ENCODE measurements at places on chromosomes 6 and 20. TPM values are rescaled to one million over a fixed set of nuclear protein-coding genes. Genes with fewer than 3 reads are reported as not detected.

DNA sequence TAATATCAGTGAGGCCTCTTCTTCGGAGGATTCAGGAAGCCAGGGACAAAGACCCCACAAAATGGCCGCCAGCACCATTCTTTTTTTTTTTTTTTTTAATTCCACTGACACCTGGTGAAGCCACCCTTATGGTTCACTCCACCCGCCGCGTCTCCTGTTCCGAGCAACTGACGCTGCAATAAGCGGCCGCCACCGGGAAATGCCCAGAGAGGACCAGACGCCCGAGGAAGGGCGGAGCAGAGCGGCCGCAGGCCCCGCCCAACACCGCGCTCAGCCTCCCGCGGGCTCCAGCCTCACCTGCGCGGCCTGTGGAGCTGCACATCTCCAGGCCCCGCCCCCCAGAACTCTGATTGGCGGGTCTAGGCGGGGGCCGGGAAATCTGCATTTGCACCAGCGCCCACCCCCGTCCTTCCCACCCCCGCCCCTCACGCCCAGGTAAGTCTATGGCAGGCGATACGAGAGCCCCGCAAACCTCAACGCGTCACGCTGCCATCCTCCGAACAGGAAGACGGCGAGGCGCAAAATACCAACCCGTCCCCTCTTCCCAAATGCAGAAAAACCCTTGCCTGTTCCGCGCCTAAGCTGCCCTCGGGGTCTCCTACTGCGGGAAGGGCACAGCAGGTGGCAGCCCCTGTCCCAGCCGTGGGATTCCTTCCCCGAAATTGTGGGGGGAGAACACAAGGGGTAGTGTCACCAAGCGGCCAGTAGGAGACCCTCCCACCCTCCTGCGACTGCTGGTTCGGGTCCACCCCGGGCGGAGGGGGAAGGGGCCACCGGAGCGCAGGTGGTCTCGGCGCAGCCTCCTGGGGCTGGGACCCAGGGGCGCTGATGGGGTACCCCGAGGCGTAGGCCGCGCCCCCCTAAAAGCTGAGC, 960 bp downstream of the ATP9A start:
- no peak overlapping the region for H3K27ac ChIP-seq
- H3K4me1 ChIP-seq = no peaks in the 10 kb centered on the region
- no peak for DNase-seq
- peak overlapping the region; percentile 34 for H3K4me3 ChIP-seq

GRCh38 chr6:3793545-3793944, 42.0 kb upstream of the PXDC1 start:
- H3K4me1 ChIP-seq = no peaks in the 10 kb centered on the region
- no peak for DNase-seq
- no peaks in the 10 kb centered on the region for H3K27me3 ChIP-seq
- H3K4me3 ChIP-seq = no peak overlapping the region

- no peak for DNase-seq
- no peaks in the 10 kb centered on the region for H3K27me3 ChIP-seq
- H3K4me3 ChIP-seq = no peak overlapping the region
- no peaks in the 10 kb centered on the region for H3K36me3 ChIP-seq
- H3K27ac ChIP-seq = no peak overlapping the region
Measured at GRCh38 chr20:15789079-15789478, 784.2 kb downstream of the KIF16B start.

The ACTL10 gene
- total RNA-seq = 7.9 TPM

DNA sequence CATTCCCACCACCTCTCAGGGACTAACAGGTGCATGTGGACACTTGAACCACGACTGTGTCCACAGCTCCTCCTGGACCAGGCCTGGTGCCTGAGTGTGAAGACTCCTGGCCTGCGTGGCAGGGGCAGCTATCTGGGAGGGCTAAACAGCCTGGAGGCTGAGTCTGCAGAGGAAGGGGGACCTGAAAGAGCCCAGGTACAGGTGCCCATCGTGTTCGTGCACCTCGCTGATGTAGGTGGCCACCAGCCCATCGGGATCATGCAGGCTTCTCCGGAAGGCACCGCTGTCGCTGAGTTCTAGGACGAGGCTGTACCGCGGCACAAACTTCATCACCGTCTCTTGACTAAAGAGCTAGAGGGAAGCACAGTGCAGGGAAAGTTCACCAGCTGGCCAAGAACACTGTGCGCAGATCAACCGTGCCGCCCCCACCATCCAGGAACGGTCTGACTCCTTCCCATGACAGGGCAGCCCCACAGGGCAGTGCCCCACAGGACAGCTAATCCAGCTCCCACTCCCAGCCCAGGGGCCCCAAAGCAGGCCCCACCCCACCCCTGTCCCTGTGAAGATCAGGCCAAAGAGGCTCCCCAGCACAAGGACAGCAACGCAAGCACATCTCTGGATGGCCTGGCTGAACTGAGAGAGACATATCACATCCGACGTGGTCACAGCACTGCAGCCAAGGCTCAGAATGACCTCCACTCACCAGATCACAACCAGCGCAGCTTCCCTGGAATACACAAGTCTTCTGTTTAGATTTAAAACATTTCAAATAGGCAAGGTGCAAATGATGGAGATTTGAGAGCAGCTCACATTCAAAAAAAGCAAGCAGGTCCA, 14.8 kb downstream of the CST7 start:
- no peak for DNase-seq
- no peaks in the 10 kb centered on the region for H3K27me3 ChIP-seq
- H3K36me3 ChIP-seq = peaks cover 87% of the 10 kb centered on the region
- H3K4me3 ChIP-seq = no peak overlapping the region
- peak overlapping the region; percentile 98 for H3K27ac ChIP-seq

The JPH2 gene
- 0.15 TPM for total RNA-seq

- no peak overlapping the region for H3K27ac ChIP-seq
- H3K36me3 ChIP-seq = no peaks in the 10 kb centered on the region
Measured at GRCh38 chr20:25512709-25513108, 72.6 kb downstream of the NINL start.

DNA sequence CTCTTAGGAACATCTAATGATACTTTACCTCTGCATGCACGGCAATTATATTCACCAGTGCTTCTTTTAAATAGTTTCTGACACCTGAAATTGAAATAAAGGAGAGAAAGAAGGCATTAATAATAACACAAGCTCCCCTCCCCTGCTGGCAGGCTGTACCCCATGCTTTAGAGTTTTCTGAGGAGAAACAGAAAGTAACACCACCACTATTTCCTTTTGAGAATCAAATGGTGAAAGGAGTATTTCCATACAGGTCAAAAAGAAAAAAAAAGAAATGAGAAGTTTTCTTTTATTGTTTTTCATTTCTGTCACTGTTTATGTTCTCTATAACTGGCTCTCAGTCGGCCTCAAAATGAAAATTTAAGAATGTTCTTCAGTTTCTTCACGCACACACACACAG, 108.1 kb downstream of the IRF4 start:
- no peak overlapping the region for H3K4me3 ChIP-seq
- DNase-seq = no peak
- peak overlapping the region; percentile 69 for H3K27ac ChIP-seq
- H3K27me3 ChIP-seq = no peaks in the 10 kb centered on the region
- H3K36me3 ChIP-seq = peaks cover 11% of the 10 kb centered on the region

DNA sequence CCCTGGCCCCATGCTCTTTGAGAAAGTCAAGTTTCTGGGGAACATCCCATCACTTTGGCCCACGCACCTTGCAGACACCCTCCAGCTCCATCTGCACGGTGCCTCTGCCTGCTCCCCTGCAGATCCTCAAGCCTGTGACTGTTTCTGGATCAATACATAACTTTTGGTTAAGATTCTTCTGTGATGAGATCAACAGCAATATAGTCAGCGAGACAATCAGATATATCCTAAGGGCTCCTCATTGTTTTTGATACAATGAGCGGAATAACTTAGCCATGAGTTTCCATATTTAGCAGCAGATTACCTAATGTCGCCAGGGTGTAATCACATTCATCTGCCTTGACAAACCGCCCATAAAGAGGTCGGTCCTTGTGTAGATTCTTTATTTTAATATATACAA, 109.3 kb upstream of the MTHFD1L start:
- H3K4me3 ChIP-seq = no peak overlapping the region
- DNase-seq = no peak
- H3K27me3 ChIP-seq = no peaks in the 10 kb centered on the region
- no peaks in the 10 kb centered on the region for H3K36me3 ChIP-seq
- H3K27ac ChIP-seq = no peak overlapping the region

The KIAA1755 gene
- not detected for total RNA-seq

- no peak overlapping the region for H3K27ac ChIP-seq
- H3K36me3 ChIP-seq = no peaks in the 10 kb centered on the region
- no peaks in the 10 kb centered on the region for H3K4me1 ChIP-seq
- H3K4me3 ChIP-seq = no peak overlapping the region
- no peak for DNase-seq
- H3K27me3 ChIP-seq = no peaks in the 10 kb centered on the region
Measured at GRCh38 chr6:163522033-163522432, 107.5 kb downstream of the QKI start.

DNA sequence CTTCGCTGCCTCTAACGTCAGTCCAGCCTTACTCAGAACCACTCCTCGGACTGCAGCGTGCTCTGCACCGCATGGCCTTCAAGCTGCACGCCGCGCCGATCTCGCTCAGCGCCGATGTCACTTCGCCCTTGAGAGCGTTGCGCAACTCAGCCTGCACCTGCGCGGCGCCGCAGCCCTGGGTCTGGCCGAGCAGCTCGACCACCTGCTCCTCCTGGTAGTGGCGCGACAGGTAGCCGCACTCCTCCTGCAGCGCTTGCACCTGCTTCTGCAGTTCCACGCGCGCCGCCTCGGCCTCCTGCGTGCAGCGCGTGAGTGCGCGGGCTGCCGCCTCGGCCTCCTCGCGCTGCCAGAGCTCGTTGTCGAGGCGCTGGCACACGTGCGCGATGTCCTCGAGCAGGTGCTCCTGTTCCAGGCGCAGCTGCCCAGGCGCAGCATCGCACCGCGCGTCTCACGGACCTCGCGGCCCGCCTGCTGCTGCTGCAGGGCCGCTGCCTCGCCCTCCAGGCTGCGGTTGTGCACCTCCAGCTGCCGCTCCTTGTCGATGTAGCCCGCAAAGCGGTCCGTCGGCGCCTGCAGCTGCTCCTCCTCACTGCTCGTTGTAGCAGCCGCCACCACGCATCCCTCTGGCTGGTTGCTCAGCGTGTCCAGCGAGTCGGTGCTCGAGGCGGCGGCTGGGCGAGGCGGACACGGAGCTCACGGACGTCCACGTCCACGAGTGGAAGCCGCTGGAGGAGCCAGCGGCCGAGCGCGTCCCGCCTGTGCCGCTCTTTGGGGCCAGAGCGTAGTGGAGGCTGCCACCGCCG, 380.6 kb upstream of the CHD6 start:
- no peak overlapping the region for H3K27ac ChIP-seq
- H3K36me3 ChIP-seq = no peaks in the 10 kb centered on the region
- no peak overlapping the region for H3K4me3 ChIP-seq

GRCh38 chr20:50191065-50191543, 474 bp downstream of the CEBPB start:
- no peaks in the 10 kb centered on the region for H3K36me3 ChIP-seq
- H3K4me3 ChIP-seq = no peak overlapping the region
- H3K4me1 ChIP-seq = peaks cover 38% of the 10 kb centered on the region
- H3K27me3 ChIP-seq = no peaks in the 10 kb centered on the region

The APCDD1L gene
- total RNA-seq = not detected

The PDYN gene
- not detected for total RNA-seq

- H3K27ac ChIP-seq = no peak overlapping the region
- no peak overlapping the region for H3K4me3 ChIP-seq
- no peak for DNase-seq
- H3K4me1 ChIP-seq = no peaks in the 10 kb centered on the region
- H3K36me3 ChIP-seq = no peaks in the 10 kb centered on the region
Measured at GRCh38 chr20:22531056-22531615, 53.2 kb downstream of the FOXA2 start.

DNA sequence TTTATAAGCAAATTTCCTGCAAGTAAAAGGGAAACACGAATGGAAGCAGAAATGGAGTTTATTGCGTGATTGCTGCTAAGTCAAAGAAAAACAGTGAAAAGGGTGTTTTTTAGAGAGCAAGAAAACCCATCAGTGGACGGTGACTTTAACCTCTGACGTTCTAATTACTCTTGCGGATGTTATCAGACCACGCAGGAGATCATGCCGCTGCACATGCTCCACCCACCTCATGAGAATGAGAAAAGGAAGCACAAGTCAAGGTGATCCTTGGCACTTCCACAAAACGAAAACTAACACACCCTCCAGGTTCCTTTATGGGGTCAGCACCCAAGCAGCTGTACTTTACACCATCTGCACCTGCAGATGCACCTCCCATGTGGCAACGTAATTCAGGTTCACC, 45.0 kb downstream of the LYRM4 start:
- DNase-seq = no peak
- no peak overlapping the region for H3K27ac ChIP-seq
- no peak overlapping the region for H3K4me3 ChIP-seq
- H3K4me1 ChIP-seq = no peaks in the 10 kb centered on the region
- peaks cover 16% of the 10 kb centered on the region for H3K36me3 ChIP-seq

The GPX5 gene
- not detected for total RNA-seq

GRCh38 chr6:138242987-138243592, 24.8 kb upstream of the PBOV1 start:
- no peak overlapping the region for H3K4me3 ChIP-seq
- H3K4me1 ChIP-seq = no peaks in the 10 kb centered on the region
- H3K36me3 ChIP-seq = no peaks in the 10 kb centered on the region
- DNase-seq = no peak

- no peaks in the 10 kb centered on the region for H3K4me1 ChIP-seq
- no peaks in the 10 kb centered on the region for H3K27me3 ChIP-seq
- no peak for DNase-seq
- no peak overlapping the region for H3K4me3 ChIP-seq
Measured at GRCh38 chr20:7702141-7702540, 238.1 kb downstream of the HAO1 start.

GRCh38 chr20:46350986-46351267, 42.6 kb upstream of the CDH22 start:
- no peaks in the 10 kb centered on the region for H3K4me1 ChIP-seq
- peaks cover 50% of the 10 kb centered on the region for H3K36me3 ChIP-seq
- no peak overlapping the region for H3K4me3 ChIP-seq
- no peaks in the 10 kb centered on the region for H3K27me3 ChIP-seq
- no peak for DNase-seq
- no peak overlapping the region for H3K27ac ChIP-seq

- no peaks in the 10 kb centered on the region for H3K36me3 ChIP-seq
- H3K4me1 ChIP-seq = peaks cover 16% of the 10 kb centered on the region
- H3K27ac ChIP-seq = no peak overlapping the region
- H3K27me3 ChIP-seq = peaks cover 3% of the 10 kb centered on the region
- no peak for DNase-seq
- no peak overlapping the region for H3K4me3 ChIP-seq
Measured at GRCh38 chr6:27176096-27176495, 71.4 kb upstream of the PRSS16 start.

DNA sequence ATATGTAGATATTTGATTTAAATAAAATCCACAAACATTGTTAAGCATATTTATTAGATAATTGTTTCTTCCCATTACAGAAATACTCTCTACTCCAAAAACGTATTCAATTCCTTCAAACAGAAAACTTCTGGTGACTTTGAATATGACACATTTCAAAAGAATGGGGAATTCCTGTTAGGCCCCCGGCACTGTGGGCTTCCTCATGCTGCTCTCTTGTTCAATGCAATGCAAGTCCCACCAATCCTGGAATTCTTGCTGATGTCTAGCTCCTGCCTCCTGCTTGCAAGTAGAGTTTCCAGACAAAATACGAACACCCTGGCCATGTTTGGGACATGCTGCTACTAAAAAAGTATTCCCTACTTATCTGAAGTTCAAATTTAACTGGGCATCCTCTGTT, 544.1 kb downstream of the QKI start:
- no peak overlapping the region for H3K4me3 ChIP-seq
- no peaks in the 10 kb centered on the region for H3K36me3 ChIP-seq
- no peak for DNase-seq

Data from T-cell (primary cell).